AG08395 (cell line): ENCODE measurements at places on chromosomes 5 and 9.

DNA sequence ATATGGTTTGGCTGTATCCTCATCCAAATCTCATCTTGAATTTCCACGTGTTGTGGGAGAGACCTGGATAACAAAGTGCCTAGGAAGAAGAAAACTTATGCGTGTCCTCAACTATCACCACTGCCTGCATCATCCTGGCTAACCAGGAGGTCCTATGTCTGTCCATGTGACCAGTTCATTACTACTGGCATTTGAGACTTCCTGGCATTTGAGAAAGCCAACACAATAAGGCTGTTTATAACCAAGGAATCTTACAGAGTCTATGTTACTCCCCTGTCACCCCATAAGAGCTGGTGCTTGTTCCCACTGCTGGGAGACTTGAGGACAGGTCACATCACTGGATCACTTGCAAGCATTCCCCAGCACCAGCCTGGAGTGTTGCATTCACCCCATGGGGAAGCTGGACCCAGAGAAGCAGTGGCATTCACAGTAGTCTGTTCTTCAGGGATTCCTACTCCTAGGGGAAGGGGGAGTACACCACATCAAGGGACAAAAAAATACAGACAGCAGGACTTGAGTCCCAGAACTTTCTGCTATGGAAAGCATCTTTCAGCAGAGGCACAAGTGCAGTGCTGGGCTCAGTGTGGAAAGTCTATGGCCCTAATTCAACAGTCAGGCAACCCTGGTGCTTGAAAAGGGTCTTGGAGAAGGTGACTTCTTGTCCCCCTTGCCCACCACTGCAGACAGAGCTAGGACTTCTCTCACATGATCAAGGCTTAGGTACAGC lies 717.1 kb downstream of the SEMA5A start:
- no peak for DNase-seq

- DNase-seq = no peak
Measured at GRCh38 chr5:159027504-159027903, 72.2 kb downstream of the EBF1 start.

DNA sequence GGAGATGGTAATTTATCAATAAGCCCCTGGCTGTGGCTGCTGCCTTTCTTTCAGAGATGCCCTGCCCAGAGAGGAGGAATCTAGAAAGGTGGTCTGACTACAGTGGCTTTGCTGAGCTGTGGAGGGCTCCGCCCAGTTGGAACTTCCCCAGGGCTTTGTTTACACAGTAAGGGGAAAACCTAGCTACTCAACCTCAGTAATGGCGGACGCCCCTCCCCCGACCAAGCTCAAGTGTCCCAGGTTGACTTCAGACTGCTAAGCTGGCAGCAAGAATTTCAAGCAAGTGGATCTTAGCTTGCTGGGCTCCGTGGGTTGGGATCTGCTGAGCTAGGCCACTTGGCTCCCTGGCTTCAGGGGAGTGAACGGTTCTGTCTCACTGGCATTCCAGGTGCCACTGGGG lies 865.4 kb upstream of the ACO1 start:
- no peak for DNase-seq

- no peak for DNase-seq
Measured at GRCh38 chr5:67681703-67682102, 485.1 kb upstream of the CD180 start.

GRCh38 chr9:107345327-107345726 lies 62.2 kb downstream of the RAD23B start:
- no peak for DNase-seq

- DNase-seq = peak; percentile 92
Measured at GRCh38 chr5:73215891-73216610, 43.1 kb downstream of the TMEM174 start.

DNA sequence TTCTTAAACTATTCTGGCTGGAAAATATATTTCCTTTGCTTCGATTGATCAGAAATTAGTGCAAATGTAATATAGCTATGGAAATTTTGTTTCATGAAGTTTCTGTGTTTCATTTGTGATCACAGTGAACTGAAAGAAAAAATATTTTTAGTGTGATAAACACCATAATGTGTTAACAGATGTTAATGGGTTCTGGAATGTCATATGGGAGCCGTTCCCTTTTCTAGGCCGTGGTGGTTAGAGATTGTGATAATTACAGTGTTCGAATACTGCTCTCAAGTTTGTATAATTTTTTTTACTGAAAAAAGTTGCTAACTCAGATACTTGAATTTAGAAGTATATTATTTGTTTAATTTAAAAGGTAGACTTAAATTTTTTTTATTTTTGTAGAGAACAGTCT lies 19.3 kb downstream of the GAPVD1 start:
- DNase-seq = no peak

DNA sequence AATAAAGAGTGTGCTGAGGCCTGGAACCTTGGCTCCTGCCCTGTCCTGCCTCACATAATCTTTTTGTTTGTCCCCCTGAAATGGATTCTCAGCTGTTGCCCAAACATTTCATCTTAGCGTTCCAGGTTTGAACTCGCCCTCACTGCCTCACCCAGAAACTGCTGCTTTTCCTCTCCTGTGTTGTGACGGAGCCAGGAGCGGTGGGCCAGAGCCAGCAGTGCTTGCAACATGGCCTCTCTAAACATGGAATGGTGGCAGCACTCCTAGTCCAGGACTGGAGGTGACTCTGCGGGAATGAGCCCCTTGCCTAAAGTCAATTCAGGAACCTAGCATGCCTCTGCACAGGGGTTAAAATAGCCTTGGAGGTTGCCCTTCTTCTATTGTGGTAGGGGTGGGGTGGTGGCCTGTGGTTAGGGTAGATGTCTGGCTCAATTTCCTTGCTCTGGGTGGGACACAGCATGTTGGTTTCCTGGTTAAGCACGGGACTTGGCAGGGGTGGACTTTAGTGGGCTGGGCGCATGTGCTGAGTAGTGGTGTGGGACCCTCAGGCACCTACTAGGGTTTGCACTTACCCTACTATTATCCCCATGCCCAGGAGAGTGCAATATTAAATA lies 101.6 kb downstream of the SLC25A46 start:
- no peak for DNase-seq

GRCh38 chr9:109012009-109012875 lies 1.1 kb downstream of the CTNNAL1 start:
- peak; percentile 90 for DNase-seq

DNA sequence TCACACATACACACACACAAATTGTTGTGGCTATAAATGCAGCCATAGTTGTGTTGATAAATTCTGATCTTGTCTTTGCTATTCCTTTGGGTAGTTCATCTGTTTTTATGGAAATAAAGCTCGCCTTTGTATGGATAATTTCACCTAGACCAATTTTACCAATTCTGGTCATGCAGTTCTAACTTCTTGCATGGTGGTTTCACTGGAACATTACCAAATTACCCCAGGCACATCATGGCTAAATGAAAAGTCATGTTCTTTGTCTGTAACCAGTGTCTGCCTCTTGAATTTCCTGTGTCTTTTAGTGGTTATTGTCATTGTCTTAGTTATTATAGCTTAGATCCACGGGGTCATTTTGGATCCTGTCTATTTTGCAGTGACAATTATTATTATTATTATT lies 50.3 kb upstream of the TMC1 start:
- DNase-seq = no peak

DNA sequence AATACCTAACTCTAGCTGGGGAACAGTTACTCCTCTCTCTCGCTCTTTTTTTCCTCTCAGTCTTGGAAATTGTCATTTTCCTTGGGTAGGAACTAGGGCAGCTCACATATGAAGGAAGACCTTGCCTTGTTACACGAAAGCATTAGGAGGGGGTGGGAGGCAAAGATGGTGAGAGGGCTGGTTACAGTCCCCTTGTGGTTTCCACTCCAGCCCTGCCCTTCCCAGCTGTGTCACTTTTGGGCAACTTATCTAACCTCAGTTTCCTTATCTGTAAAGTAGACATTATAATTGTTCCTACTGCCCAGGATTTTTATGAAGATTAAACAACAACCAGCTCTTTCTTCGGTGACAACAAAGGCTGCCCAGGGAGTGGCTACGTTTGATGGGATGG lies 196.2 kb upstream of the CLINT1 start:
- no peak for DNase-seq

- DNase-seq = no peak
Measured at GRCh38 chr9:138043061-138043410, 165.5 kb downstream of the CACNA1B start.

- DNase-seq = no peak
Measured at GRCh38 chr5:175811589-175811988, 59.8 kb upstream of the CPLX2 start.

DNA sequence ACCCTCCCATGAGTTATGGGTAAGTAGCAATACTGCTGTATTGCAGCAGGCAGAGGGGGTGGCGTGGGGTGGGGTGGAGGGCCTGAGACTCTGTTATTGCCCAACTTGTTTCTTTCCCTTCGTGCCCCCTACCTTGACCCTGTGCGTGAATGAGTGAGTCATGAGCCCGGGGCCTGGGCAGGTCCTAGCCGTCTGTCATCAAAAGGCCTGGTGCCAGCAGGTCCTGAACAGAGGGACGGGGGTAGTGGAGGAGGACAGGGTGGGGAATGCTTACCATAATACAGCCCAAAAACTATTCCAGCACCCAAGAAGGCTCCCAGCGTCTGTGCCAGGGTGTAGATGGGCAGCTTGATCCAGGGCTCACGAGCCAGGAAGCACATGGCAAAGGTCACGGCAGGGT lies 4.3 kb downstream of the AQP3 start:
- no peak for DNase-seq

- no peak for DNase-seq
Measured at GRCh38 chr9:88291856-88292255, 96.4 kb upstream of the SPIN1 start.

GRCh38 chr9:68585034-68585761 lies 44.5 kb upstream of the TMEM252 start:
- DNase-seq = no peak

DNA sequence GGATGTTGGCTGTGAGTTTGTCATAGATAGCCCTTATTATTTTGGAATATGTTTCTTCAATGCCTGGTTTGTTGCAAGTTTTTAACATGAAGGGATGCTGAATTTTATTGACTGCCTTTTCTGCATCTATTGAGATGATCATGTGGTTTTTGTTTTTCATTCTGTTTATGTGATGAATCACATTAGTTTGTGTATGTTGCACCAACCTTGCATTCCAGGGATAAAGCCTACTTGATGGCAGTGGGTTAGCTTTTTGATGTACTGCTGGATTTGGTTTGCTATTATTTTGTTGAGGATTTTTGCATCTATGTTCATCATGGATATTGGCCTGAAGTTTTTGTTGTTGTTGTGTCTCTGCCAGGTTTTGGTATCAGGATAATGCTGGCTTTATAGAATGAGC lies 225.6 kb downstream of the PCSK1 start:
- DNase-seq = no peak

DNA sequence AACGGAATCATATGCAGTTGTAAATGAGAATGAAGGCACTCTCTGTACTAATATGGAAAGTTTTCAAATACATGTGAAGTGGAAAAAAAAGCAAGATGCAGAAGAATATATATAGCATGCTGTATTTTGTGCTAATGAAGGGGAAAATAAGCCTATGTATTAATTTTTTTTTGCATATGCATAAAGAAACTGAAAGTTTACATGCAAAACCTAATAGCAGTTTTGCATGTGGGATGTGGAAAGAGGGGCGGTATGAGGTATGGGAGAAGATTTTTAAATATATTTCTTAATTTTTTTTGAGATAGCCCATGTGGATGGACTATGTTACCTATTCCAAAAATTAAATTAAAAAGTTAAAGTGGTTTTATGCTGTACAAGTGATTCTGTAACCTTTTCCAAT lies 83.7 kb upstream of the IL12B start:
- no peak for DNase-seq

- DNase-seq = no peak
Measured at GRCh38 chr9:93815677-93816076, 139.5 kb downstream of the BARX1 start.

DNA sequence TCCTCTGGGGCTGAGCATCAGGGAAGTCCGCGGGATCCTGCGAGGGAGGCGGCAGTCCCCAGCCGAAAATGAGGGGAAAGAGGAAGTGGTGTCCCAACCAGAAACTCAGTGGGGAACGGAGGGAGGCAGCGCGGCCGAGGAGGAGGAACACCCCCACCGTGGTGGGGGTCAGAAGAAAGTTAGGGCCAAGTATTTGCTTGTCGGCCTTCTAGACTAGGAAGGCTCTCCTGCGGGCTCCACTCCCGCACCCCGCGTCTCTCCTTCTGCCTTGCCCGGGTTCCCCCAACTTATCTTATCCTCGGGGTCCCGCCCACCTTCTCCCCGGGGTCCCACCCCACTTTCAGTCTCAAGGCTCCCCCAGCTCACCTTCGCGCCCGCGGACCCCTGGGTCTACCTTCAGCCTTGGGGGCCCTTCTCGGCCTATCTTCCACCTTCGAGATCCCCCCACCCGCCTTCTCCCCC lies 557 bp upstream of the PHF2 start:
- DNase-seq = peak; percentile 55

GRCh38 chr9:122978601-122979000 lies 37.8 kb downstream of the RABGAP1 start:
- DNase-seq = no peak

DNA sequence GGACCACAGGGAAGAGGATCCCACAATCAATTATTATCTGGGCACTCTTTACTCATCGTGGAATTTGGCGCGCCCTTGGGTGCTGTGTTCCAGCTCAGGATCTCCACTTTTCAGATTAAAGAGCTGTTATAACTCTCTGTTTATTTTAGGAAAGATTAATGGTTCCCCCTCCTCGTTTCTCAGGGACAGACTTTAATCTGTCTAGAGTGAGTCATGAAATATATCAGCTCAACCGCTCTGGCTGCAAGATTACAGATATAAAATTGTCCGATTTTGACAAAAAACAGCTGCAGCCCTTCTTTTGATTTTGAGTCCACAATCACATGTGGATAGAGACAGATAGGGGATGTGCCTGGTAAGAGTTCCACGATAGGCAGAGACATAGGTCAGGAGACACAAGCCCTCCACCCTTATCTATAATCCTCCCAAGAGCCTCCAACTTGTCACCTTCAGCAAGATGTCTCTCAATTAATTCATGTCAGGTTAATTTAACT lies 77.6 kb upstream of the ANKRD55 start:
- DNase-seq = peak; percentile 21

DNA sequence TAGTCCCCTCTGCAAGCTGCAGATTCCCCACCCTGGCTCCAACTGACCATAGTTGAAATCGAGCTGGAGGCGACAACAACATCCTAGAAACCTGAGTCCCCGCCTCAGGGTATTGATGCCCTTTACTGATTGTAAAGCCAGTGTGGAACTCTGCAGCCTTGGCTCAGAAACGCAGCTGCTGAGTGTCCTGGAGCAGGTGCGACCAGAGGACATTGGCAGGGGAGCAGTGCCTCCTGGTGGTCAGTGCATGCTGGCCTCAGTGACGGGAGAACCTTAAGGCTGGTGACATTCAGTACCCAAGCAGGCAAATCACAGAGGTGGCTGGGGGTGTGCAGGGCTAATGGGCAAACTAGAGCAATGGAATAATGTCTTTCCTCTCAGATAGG lies 20.4 kb upstream of the ZNF354B start:
- peak; percentile 30 for DNase-seq

DNA sequence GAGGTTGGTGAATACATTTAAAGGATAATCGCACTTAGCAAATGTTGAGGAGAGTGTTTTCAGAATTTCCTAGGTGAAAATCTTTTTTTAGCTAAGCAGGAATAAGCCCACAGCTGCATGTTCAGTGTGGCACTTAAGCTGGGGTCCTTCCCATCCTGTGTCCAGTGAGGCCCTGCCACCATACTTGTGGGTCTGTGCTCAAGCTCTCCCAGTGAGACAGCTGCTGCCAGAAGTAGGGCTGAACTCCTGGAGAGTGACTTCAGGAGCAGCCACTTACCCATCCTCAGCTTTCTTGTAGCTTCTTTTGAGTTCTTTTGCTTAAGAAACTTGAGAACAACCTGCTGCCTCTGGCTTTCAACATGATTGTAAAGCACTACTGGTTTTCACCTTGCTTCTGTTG lies 110.0 kb upstream of the DHFR start:
- no peak for DNase-seq

GRCh38 chr9:111601237-111602018 lies 2.0 kb upstream of the PTGR1 start:
- DNase-seq = no peak
